ENCODE measurements at places on chromosomes 16 and 17.
A peak's percentile ranks its signal among the peaks of the same experiment; 100 is the strongest.

DNA sequence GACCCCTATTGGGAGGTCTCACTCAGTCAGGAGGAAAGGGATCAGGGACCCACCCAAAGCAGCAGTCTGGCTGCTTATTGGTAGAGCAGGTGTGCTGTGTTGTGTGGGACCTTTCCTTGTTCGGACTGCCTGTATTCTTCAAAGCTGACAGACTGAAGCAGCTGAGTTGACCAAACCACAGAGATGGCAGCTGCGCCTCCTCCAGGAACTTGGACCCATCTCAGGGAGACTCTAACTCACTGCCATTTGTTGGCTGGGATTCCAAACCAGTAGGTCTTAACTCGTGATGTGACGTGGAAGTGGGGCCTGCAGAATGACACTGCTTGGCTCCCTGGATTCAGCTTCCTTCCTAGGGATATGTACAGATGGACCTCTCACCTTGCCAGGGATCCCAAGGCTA is 9.6 kb upstream of the UQCRC2 start:
- H3K36me3 ChIP-seq = no peaks in the 10 kb centered on the region
- no peak overlapping the region for H3K4me3 ChIP-seq
- H3K27me3 ChIP-seq = no peaks in the 10 kb centered on the region
- H3K27ac ChIP-seq = no peak overlapping the region
- H3K4me1 ChIP-seq = no peaks in the 10 kb centered on the region

DNA sequence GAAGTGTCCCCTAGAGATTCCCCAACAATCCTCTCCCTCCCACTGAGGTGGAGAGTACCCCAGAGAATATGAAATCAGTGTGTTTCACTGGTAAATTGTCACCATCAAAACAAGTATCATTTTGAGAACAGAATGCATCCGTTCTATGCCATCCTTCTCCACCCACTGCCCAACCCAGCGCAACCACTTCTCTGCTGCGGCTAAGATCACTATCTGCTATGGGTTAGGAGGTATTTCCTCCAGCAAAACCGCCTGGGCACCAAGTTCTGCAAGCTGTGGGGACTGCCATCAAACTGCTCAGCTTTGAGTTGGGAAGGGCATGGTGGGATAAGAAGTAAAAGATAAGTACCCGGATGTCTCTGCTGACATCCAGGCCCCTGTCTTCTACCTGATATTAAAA is 24.4 kb downstream of the CNTNAP1 start:
- H3K4me1 ChIP-seq = no peaks in the 10 kb centered on the region
- H3K27ac ChIP-seq = no peak overlapping the region
- no peak for DNase-seq
- H3K27me3 ChIP-seq = no peaks in the 10 kb centered on the region
- no peak overlapping the region for H3K4me3 ChIP-seq
- peaks cover 84% of the 10 kb centered on the region for H3K36me3 ChIP-seq

DNA sequence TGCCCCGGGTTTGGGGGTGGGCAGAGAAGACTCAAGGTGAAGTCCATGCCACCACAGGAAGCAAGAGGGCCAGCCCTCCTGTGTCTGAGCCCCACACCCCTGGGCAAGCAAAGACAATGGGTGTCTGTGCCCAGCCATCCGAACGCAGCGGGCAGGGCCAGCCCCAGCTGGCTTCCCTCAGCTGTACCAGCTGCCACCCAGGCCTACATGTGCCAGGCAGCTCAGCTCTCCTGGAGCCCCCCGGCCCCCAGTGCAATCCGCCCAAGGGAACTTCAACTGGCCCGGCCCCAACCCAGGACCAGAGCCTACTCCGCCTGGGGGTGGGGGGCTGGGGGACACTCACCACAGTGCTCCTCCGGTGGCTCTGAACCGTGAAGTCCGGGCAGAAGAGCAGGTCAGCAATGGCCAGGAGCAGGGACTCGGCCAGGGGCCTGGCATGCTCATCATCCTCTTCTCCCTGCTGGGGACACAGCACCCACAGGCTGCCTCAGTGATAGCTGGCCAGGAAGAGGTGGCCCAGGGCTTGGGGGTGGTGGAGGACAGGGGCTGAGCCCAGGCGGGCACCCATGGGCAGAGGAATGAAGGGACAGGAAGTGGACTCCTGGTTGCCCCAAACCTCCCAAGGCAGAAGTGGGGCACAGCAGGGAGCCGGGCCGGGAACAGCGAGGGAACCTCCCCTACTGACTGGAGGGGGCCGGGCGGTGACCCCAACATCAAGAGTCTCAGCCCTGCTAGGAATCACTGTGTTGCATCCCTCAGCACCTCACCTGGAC is 9.8 kb downstream of the HID1 start:
- H3K27me3 ChIP-seq = no peaks in the 10 kb centered on the region
- H3K4me3 ChIP-seq = no peak overlapping the region
- H3K27ac ChIP-seq = no peak overlapping the region
- no peak for DNase-seq
- H3K36me3 ChIP-seq = no peaks in the 10 kb centered on the region

DNA sequence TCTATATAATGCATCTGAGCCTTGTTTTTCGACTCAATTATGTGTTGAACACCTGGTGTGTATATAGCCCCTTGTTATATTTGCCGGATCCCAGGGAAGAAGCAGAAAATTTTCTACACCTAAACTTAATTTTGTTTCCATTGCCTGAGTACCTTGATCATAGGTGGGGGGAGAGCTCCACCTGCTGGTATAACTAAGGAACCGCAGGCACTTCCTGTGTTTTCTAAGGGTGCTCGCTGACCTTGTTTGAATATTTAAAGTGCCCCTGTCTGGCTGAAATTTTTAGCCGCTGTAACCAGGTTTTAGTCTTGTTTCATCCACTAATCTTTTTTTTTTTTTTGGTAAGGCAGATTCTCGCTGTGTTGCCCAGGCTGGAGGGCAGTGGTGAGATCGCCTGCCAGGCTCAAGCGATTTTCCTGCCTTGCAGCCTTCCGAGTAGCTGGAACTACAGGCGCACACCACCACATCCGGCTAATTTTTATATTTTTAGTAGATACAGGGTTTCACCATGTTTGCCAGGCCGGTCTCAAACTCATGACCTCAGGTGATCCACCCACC is 6.5 kb upstream of the NUBP1 start:
- no peaks in the 10 kb centered on the region for H3K27me3 ChIP-seq
- H3K27ac ChIP-seq = peak overlapping the region; percentile 84
- H3K36me3 ChIP-seq = no peaks in the 10 kb centered on the region
- peaks cover 29% of the 10 kb centered on the region for H3K4me1 ChIP-seq

DNA sequence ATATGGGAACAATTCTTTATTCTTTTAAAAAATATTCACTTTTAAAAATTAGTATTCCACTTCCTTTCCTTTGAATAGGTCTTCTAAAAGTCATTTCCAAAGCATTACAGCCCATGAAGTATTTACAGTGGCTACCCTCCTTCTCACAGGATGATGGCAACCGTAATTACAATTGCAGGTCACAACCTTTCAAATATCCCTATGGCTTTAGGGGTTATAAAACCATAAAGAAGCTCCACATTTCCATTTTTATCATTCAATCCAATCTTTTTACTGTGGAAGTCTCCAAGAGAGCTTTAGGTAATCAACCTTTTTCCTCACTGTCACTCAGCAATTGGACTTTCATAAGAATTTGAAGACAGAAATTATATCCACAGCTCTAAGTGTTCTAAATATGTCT is 488.9 kb upstream of the CA10 start:
- no peaks in the 10 kb centered on the region for H3K4me1 ChIP-seq
- no peak overlapping the region for H3K4me3 ChIP-seq
- no peaks in the 10 kb centered on the region for H3K36me3 ChIP-seq

DNA sequence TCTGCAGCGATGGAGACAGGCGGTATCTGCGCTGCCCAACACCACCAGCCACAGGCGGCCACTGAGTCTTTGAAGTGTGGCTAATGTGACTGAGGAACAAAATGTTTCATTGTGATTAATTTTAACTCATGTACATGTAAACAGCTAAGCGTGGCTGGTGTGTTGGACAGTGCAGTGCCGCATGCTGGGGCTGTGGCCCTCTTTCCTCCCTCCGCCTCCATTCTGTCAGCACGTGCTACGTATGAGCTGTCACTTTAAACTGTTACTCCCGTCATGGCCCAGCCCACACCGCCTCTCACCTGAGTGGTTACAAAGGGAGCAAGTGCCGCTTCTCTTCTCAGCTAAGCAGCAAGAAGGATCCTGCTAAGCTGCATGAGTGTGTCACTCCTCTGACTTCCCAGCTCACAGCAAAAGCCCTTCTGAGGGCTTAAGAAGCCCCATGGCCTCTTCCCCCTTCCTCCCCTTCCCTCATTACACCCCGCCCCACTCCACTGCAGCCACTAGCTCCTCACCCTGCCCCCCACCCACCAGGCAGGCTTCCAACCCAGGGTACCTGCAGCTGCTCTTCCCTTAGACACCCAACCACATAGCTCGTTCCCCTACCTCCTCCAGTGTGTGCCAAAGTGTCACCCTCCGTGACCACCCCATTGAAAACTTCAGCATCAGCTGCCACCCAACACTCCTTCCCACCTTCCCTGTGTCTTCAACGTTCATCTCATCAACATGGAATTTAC is 15.0 kb downstream of the HASPIN start:
- no peak for DNase-seq
- no peak overlapping the region for H3K27ac ChIP-seq
- H3K36me3 ChIP-seq = no peaks in the 10 kb centered on the region
- H3K27me3 ChIP-seq = no peaks in the 10 kb centered on the region

DNA sequence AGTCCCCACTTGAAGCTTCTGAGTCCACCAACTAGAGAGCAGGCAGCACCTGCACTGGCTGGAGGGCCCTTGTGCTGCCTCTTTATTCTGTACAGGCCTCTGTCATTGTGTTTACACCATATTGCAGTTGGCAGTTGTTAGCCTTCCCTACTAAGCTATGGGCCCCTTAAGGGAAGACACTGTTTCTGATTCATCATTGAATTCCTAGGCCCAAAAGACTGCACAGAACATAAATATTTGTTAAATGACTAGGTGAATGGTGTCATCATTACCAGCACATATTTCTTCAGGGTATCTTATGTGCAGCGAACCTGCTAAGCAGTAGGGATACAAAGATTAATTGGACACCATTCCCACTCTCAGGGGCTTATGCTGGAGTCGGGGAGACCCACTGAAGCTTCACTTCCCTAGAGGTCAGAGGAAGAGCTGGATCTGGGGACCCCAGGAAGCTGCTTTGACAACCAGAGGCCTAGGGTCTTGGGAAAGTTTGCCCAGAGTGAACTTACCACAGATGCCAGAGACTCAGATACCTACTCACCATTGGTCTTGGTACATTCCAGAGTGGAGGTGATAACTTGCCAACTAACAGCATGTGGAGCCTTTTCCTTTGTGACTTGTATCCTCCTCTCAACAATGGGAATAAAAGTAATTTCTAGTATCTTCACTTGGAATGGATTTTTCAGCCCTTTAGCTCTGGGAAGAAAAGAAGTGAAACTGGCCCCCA is 28.7 kb upstream of the DDX52 start:
- no peak overlapping the region for H3K27ac ChIP-seq
- no peak overlapping the region for H3K4me3 ChIP-seq
- no peaks in the 10 kb centered on the region for H3K27me3 ChIP-seq
- no peaks in the 10 kb centered on the region for H3K36me3 ChIP-seq

GRCh38 chr17:21119247-21119918 is 7.4 kb upstream of the DHRS7B start:
- peak overlapping the region; percentile 55 for H3K4me3 ChIP-seq
- H3K27ac ChIP-seq = peak overlapping the region; percentile 54
- peak; percentile 28 for DNase-seq

DNA sequence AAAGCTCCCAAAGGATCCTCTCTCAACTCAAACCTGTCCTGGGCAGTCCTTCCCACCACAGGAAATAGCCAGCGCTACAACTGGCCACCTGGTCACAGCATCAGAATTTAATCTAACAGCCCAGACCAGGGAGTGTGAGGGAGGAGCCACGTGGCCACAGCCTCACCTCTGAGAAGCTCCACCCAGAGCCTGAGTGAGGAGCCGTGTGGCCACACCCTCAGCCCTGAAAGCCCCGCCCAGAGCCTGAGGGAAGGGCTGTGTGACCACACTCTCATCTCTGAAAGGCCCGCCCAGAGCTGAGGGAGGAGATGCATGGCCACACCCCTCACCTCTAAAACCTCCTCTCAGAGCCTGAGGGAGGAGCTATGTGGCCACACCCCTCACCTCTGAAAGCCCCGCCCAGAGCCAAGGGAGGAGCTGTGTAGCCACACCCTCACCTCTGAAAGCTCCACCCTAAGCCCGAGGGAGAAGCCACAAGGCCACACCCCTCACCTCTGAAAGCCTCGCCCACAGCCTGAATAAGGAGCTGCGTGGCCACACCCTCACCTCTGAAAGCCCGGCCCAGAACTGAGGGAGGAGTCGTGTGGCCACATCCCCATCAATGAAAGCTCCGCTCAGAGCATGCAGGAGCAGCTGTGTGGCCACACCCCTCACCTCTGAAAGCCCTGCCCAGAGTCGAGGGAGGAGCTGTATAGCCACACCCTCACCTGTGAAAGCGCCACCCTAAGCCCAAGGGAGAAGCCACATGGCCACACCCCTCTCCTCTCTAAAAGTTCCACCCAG is 28.6 kb downstream of the SLC38A8 start:
- DNase-seq = no peak
- no peaks in the 10 kb centered on the region for H3K27me3 ChIP-seq
- no peak overlapping the region for H3K27ac ChIP-seq
- H3K4me1 ChIP-seq = no peaks in the 10 kb centered on the region
- H3K36me3 ChIP-seq = no peaks in the 10 kb centered on the region
- no peak overlapping the region for H3K4me3 ChIP-seq

All from thoracic aorta (tissue), 2 donors.